GOT3 (cell line): ENCODE measurements at places on chromosomes 2 and 18.

DNA sequence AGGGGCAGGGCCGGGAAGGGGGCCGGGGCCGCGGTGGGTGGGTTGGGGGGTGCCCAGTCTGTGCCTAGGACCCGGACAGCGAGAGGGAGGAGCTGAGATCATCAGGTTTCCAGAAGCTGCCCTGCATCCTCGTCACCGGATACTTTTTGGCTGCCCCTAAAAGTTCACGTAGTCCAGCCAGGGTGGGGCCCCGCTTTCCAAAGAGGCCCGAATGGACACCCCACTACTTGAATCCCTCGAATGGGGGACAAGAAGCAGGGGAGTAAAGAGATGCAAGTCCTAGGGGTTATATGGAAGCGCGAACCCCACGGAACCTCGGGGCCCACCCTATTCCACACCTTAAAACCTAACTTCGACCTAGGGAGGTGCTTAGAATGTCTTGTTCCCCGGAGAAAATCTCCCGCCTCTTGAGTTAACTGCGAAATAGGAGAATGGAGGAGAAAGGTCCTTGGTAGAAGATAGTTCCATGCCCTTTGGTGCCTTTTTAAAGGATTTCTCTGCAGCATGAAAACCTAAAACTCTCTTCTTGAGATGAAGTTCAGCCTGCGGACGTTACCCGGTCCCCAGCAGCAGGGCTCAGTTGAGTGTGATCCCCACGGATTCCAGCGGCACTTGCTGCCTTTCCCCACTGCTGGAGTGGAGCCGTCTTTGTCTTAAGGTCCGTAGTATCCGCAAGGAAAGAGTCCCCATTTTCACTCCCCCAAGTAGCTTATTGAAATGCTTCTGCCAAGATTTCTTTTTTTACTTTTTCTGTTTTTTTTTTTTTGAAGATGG, 2.1 kb upstream of the RNF152 start:
- DNase-seq = no peak

DNA sequence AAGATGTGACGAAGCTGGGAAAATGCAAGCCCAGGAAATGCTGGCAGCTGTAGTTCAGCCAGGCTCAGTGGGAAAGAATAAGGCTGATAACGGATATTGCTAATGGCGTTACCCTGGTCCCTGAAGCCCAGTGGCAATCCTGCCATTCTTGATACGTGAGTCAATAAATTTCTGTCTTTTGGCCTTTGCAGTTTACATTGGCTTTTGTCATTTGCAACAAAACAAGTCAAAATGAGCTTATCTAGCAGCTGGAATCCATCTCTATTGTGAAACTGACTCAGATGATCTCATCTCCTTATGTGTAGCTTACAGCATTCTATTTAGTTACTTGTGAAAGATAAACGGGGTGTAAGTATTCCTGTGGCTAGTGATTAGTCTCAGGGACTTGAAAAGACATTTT, 43.8 kb downstream of the ARL6IP6 start:
- DNase-seq = no peak

DNA sequence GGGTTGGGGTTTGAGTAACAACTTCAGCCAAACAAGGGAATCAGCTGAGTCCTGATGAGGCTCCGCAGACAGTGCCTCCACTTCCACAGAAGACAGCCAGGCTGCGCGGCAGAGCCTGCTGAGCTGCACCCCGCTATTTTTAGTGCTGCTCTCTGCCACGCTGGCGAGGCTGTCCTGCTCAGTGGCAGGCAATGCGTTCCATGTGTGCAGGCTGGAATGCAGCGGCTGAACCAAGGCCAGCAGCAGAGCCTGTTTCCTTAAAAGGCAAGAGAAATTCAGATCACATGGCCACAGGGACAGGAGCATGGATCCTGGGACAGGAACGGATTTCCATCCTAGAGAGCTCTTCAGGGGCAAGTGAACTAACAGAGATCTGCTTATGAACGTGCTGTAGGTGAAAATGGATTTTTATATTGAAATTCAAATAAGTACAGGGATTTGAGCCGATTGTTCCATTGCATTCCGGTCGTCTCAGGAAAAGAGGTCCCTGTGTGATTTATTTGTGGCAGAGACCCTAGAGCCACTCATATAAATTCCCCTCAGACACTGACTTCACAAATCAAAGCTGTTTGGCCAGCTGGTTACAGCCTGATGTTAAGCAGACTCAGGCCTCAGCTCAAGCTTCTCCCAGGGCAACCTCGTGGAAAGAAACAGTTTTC, 98.7 kb downstream of the COL6A3 start:
- no peak for DNase-seq

DNA sequence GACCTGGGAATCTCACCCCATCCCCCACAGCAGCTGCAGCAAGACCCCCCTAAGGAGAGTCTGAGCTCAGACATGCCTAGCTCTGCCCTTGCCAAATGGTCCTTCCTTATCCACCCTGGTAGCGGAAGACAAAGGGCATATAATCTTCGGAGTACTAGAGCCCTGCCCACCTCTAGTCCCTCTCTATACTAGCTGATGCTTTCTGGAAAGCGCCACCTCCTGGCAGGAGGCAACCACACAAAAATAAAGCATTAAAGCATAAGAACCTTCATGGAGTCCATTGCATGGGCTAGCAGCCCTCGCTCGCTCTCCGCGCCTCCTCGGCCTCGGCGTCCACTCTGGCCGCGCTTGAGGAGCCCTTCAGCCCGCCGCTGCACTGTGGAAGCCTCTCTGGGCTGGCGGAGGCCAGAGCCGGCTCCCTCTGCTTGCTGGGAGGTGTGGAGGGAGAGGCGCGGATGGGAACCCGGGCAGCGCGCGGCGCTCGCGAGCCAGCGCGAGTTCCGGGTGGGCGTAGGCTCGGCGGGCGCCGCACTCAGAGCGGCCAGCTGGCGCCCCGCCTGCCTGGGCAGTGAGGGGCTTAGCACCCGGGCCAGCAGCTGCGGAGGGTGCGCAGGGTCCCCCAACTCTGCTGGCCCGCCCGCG, 941.2 kb downstream of the SUCLG1 start:
- no peak for DNase-seq

GRCh38 chr18:27824841-27825681, 351.9 kb downstream of the CDH2 start:
- DNase-seq = no peak

GRCh38 chr2:3139906-3140305, 237.7 kb downstream of the EIPR1 start:
- no peak for DNase-seq
